ENCODE measurements at places on chromosomes 2 and 18.
A peak's percentile ranks its signal among the peaks of the same experiment; 100 is the strongest.

DNA sequence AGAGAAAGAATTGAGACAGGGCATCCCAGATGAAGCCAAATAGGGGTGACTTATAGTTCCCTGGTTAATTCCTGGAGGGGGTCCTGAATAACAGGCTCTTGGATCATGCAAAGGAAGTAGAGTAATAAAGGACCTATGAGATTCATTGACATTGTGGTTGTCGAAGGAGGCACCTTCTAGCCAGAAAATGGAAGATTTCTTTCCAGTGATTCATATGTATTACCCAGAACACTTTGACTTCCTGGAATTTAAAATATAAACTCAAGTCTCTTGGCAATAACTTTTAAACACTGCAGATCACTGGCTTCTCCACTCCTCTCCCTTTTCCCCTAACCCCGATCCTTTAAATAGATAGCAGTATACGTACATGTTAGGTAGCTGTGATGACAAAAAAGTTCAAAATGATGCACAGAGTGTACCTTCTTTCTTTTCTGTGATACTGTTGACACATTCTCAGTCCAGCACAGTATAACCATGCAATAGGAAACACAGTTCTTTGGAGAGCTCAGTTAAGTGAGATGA lies 211.8 kb downstream of the LTBP1 start:
- DNase-seq, result no peak

- DNase-seq, result no peak
Measured at GRCh38 chr2:138359532-138359931, 142.0 kb upstream of the SPOPL start.

DNA sequence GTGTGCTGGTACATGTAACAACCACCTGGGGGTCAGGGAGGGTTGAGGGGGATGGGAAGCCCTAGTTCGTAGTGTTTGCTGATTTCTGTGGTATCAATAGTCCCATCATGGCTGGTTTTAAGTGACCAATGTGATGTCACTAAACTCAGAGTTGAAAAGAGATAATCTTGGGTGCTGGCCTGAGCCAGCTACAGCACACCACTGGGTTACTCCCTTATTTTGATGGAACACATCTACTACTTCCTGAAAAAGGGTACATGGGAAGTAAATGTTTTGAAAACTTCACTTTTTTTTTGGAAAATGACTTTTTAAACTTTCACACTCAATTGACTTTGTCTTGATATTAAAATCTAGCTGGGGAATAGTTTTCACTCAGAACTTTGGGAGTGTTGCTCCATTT lies 87.0 kb upstream of the CXCR4 start:
- DNase-seq, result no peak

DNA sequence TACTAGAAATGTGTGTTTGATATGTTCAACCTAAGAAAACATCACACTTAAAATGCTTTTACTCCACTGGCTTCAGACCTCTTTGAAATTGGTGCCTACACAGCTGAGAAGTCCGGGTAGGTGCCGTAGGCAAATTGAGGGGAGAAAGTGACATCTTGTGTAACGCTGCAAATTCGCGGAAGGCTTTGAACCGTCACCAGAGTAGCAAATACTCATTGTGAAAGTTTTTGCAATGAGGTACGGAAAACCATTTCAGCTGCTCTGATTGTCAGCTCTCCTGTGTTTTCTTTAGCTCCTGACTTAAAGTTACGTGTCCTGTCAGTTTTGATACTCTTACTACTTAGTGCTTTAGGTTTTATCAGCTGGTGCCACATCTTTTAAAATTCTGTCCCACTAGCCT lies 224.5 kb downstream of the FAM210A start:
- DNase-seq, result peak; percentile 61

DNA sequence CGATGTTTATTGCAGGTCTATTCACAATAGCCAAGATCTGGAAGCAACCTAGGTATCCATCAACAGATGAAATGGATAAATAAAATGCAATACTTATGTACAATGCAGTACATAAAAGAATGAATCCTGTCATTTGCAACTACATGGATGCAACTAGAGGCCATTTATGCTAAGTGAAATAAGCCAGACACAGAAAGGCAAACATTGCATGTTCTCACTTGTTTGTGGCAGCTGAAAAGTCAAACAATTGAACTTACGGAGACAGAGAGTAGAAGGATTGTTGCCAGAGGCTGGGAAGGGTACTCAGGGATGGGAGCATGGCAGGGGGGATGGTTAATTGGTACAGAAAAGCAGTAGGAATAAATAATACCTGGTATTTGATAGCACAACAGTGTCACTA lies 563.9 kb downstream of the TMX3 start:
- no peak for DNase-seq

DNA sequence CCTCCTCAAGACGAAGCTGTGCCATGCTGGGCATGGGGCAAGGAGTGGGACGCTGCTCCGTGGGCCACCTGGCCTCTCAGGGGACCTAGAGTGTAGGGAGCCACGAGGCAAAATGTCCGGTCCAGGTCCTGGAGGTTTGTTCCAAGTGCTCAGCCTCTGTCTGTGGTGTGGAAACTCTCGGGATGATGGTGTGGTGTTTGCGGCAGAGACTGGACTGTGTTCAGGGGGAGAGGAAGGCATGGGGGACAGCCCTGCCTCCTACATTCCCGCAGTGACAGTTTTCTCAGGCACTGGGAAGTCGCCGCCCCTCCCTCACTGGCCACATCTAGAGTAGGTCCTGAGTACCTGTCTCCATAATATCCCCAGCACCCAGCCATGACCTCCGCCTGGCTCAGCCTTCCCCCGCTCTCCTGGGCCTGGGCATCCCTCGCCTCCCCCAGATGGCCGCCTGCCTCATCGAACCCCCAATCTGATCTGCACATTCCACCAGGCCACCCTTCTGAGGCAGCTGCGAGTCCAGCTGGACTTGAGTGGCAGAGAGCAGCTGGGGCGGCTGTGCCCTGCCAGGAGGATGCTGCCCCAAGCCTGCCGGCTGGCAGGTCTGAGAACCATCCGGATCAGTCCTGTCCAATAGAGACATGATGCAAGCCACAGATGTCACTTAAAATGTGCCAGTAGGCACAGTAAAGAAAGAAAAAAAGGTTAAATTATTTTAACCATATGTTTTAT lies 6.2 kb downstream of the KCNIP3 start:
- DNase-seq, result no peak

DNA sequence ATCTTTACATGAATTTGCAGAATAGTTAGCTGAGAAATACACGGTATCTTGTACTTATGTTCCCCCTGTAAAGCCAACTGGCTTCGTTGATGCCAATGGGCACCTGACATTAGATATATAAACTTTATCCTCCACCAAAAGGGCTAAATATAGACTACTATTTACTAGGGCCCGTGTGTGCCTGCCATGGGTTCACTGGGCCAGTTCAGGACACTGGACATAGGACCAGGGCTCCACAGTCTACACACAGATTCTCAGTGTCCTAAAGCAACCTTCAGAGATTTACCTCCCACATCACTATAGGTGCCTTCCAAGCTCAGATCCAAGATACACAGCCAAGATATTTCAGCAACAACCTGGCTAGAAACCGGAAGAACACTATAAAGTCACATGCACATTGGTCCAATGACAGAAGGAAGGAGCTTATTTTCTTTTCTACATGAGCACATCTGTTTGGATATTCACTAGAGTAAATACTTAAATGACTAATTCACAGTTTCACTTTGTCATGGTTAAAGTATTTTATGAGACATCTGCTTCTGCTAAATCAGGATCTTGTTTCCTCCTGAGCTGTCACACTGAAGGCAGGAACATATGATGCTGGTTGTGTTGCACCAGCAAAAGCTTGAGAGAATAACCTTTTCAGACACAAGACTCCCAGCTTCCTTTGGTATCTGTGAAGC lies 95.1 kb downstream of the MYO5B start:
- DNase-seq, result no peak

DNA sequence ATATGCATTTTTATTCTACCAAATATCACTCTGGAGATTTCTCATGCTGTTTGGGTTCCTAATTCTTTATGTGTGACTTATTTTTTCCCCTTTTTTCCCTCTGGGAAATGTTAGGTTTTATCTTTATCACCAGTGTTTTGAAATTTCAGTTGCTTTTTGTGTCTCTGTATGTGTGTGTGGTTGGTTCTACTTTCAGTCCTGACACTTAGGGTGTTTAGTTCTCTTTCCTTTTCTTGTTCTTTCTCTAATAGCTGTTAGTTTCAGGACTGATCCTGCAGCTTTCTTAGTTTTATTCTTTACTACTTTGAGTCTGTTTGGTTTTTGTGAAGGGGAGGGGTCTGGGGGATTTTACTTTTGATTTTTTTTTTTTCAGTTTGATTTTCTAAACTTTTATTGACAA lies 23.1 kb downstream of the PPM1B start:
- DNase-seq, result no peak

GRCh38 chr2:193462411-193462810 lies 1267.7 kb upstream of the TMEFF2 start:
- no peak for DNase-seq

GRCh38 chr18:76102156-76102555 lies 392.9 kb downstream of the ZNF516 start:
- DNase-seq, result no peak

GRCh38 chr18:36640021-36640952 lies 188.5 kb downstream of the TPGS2 start:
- DNase-seq, result no peak

DNA sequence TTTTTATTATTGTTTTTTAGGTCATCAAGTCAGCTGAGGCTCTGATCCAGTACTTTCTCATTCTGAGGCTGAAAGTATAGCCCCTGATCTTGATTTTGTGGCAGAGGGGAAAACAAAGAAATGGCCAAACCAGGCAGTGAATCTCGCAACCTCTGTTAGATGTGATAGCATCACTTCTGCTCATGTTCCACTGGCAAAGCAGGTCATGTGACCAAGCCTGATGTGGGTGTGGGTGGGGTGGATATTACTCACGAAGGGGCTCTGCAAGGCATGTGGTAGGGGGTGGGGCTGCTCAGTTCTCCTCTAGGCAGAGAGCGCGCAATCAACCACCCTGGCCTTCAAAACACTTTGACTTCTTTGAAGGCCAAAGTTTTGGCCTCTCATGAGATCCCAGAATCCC lies 254.2 kb downstream of the MYCN start:
- no peak for DNase-seq

GRCh38 chr2:124080281-124081153 lies 55.4 kb downstream of the CNTNAP5 start:
- no peak for DNase-seq

- DNase-seq, result no peak
Measured at GRCh38 chr2:1233281-1233680, 180.0 kb upstream of the TPO start.

DNA sequence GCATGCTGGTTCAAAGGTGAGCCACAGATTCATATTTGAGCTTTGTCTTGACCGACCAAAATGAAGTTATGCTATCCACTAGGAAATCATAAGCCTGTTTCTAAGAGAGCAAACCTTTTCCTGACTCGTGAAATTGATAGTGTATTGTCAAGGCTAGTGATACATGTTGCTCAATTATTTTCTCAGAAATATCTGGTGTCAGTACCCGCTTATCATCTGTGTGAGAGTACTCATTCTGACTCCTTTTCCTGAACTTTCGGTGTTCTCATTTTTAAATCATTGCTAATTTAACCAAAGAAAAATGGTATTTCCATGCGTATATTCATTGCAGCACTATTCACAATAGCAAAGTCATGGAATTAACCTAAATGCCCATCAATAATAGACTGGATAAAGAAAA lies 56.2 kb downstream of the SGPP2 start:
- DNase-seq, result no peak

DNA sequence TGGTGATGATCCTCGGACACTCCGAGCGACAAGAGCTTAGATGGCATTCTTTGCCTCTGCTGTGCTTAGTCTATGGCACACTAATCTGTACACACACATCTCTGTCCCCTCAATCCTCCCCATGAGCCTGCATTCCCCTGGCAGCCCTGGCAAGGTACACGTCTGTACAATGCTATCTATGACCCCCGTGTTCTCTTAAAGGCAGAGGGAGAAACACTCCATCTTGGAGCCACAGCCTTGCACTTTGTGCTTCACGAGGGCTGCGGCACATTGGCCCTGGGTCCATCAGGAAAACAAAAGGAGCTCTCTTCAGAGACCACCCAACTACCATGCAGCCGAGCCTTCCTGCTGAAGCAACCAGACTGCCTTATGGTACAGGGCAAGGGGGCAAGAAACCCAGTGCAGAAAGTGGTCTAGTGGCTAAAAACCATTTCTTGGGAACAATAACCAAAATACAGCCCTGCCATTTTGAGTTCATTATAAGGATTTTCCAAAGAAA lies 42.5 kb downstream of the STEAP3 start:
- no peak for DNase-seq

DNA sequence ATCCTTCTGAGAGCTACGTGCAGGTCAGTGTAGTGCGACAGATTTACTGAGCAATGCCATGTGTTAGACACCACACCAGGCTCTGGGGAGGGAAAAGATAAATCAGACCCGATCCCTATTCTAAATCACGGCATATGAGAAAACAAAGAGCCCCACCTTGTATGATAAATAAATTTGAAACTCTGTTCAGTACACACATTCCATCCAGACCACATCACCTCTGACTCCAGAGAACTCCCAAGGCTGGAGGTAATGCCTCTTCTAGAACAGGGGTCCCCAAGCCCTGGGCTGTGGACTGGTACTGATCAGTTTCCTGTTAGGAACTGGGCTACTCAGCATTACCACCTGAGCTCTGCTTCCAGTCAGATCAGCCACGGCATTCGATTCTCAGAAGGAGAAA lies 77.3 kb downstream of the QPCT start:
- no peak for DNase-seq

DNA sequence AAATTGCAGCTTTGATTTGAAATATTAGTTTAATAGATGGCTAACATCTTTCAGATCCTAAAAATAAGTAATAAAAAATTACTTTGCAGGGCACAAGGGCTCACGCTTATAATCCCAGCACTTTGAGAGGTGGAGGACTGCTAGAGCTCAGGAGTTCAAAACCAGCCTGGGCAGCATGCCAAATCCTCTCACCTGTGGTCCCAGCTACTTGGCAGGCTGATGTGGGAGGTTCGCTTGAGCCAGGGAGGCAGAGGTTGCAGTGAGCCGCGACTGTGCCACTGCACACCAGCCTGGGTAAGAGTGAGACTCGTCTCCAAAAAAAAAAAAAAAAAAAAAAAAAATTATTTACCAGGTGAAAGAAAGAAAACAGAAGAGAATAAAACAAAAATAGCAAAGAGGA lies 449.8 kb downstream of the NRXN1 start:
- DNase-seq, result no peak
